Head of caudate nucleus (tissue), 42 donors: ENCODE measurements at places on chromosomes 16 and 17.

GRCh38 chr16:10619271-10619849, 39.0 kb upstream of the EMP2 start:
- DNase-seq, result peak; percentile 86

DNA sequence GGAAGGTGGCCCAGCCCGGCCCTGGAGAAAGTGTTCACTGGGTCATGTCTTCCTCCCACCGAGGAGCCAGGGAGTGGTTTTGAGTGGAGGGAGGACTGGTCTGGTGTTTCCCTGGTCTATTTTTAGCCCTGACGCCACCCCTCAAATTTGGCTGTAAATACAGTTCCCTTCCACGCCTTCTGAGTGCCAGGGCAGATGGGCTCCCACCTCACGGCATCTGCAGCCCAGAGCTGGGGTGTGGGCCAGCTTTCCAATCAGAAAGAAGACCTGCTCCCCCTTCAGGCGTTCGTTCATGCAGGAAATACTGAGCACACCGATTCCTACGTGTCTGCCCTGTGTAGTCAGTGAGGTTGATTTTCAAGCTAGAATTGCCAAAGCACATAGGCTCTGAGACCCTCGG, 53.7 kb downstream of the SNX20 start:
- DNase-seq, result peak; percentile 24

DNA sequence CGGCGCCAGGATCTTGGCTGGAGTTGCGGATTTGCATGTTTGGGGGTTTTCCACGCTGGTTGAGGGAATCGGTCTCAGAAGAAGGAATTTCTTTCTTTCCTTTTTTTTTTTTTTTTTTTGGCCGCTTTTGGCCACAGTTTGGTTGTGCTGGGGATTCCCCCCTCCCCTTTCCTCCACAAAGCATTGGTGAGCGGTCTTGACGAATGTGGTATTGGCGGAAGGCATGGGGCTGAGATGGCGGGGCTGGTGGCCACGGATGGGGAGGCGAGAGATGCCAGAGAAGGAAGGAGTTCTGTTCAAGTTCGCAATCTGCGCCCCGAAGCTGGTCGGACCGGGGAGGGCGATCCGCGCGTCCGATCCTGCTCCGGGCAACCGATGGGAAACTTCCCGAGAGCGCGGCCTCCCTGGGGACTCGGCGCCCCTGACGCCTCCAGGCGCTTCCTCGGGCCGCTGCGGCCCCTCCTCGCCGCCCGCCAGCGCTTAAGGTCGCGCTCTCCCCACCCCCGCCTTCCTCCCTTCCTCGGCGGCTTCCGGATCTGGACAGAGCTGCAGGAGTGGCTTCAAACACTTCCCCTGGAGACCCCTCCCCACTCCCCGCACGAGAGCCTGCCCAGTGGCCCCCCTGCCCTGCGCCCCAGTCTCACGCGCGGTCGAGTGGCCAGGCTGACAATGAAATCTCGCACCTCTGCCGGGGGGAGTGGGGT, 43.2 kb downstream of the RAI1 start:
- no peak for DNase-seq

- peak; percentile 89 for DNase-seq
Measured at GRCh38 chr17:75250009-75250471, 11.4 kb downstream of the GGA3 start.

GRCh38 chr16:76670125-76670857, 393.1 kb downstream of the CNTNAP4 start:
- DNase-seq, result no peak

GRCh38 chr16:81823111-81823510, 44.0 kb downstream of the PLCG2 start:
- DNase-seq, result peak; percentile 33

DNA sequence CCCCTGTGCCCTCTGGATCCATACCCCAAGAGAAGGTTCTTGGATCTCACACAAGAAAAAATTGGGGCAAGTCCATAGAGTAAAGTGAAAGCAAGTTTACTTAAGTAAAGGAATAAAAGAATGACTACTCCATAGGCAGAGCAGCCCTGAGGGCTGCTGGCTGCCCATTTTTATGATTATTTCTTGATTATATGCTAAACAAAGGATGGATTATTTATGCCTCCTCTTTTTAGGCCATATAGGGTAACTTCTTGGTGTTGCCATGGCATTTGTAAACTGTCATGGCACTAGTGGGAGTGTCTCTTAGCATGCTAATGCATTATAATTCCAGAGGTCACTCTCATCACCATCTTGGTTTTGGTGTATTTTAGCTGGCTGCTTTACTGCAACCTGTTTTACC, 70.8 kb downstream of the NLK start:
- no peak for DNase-seq

- no peak for DNase-seq
Measured at GRCh38 chr17:73974536-73974935, 228.9 kb upstream of the RPL38 start.

- DNase-seq, result no peak
Measured at GRCh38 chr16:50440531-50440930, 71.7 kb upstream of the BRD7 start.
